ENCODE measurements at places on chromosomes 7 and 10.

DNA sequence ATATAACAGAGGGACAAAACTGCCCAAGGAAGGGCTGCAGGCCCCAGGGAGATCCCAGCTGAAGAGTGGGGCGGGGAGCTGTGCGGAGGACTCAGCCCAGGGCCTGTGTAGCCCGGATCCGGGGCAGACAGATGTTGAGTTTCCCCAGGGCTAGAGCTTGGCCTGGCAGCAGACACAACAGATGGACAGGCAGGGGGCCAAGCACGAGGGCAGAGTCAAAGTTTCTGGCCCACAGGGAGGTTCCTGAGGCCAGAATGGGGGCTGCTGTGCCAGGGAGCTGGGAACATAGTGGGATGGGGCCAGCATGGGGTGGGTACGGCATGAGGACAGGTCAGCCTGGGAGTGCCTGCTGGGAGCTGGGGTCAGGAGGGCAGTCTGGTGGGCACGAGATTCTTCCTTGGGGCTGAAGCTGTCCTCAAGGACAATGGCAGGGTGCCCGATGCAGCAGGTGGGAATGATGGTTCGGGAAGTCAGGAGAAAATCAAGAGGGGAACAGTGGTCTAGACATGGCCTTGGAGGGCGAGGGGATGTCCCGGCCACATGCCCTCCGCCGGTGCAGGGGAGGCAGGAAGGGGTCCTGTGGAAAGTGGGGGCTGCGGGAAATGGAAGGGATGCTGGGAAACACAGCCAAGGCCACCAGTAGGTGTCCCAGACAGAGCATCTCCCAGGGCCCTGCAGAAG is 519.1 kb upstream of the FOXK1 start:
- no peak for DNase-seq

DNA sequence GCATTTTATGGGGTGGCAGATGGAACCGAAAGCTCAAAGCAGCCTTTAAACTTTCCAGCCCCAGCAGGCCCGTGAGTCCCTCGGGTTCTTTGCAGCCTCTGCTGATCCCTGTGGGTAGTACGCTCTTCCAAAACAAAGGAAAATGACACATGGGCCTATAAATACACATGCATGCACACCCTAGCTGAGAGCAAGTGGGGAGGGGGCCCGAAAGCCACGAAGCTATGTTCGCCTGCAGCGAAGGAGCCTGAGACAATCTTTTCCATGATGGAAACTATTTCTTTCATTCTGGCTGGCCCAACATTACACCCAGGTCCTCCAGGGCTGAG is 32.2 kb downstream of the CALML5 start:
- no peak for DNase-seq

- no peak for DNase-seq
Measured at GRCh38 chr10:35639021-35639727, 2.9 kb downstream of the FZD8 start.

DNA sequence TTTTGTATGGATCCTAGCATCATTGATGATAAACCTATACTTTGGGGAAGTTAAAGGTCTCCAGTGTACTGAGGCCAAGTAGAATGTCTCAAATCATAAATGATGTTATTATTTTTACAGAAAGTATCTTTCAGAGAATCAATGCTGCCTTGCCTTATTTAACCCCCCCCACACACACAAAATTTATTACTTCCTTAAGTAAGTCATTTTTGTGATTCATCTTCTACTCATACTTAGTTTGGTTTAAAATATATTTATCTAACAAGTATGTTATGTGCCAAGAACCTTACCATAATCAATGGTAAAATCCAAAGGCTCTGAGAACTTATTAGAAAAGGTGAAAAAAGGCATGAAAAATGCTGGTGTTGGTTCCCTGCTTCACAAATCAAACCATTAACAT is 18.8 kb upstream of the CLDN12 start:
- DNase-seq = peak; percentile 56

GRCh38 chr10:80356563-80356988 is at the start of the genes DYDC1 and DYDC2:
TSS of gene DYDC1 (minus strand) at chr10:80356755. CDS start at chr10:80352601, 4,154 bp downstream.
TSS of gene DYDC2 (plus strand) at chr10:80356781. CDS start at chr10:80362444, 5,663 bp downstream.
- peak; percentile 16 for DNase-seq

DNA sequence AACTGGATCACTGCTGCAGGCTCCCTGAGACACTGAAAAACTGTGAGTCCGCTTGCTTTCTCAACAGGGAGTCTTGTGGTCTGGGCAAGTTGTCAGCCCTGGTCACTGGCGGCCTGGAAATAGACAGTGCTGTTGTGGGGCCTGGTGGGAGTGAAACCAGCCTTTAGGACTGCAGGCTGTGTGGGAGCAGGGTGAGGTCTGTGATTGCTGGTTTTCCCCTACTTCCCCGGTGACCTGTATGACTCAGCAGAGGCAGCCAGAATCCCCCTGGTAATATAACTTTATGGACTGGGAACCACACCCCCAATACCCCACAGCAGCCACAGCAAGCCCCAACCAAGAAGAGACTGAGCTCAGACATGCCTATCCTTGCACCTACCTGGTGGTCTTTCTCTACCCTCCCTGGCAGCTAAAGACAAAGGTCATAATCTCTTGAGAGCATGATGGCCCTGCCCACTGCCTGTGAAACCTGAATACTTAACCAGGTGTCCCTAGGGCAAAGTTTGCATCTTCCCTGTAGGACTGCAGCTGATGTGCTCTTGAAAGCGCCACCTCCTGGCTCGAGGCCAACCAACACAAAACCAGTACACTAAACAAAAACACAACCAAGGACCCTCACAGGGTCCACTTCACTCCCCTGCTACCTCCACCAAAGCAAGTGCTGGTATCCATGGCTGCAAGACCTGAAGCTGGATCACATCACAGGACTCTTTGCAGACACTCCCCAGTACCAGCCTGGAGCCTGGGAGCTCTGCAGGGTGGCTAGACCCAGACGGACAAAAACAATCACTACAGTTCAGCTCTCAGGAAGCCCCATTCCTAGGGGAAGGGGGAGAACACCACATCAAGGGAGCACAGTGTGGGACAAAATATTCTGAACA is 7.2 kb upstream of the ADAM22 start:
- DNase-seq = peak; percentile 3

DNA sequence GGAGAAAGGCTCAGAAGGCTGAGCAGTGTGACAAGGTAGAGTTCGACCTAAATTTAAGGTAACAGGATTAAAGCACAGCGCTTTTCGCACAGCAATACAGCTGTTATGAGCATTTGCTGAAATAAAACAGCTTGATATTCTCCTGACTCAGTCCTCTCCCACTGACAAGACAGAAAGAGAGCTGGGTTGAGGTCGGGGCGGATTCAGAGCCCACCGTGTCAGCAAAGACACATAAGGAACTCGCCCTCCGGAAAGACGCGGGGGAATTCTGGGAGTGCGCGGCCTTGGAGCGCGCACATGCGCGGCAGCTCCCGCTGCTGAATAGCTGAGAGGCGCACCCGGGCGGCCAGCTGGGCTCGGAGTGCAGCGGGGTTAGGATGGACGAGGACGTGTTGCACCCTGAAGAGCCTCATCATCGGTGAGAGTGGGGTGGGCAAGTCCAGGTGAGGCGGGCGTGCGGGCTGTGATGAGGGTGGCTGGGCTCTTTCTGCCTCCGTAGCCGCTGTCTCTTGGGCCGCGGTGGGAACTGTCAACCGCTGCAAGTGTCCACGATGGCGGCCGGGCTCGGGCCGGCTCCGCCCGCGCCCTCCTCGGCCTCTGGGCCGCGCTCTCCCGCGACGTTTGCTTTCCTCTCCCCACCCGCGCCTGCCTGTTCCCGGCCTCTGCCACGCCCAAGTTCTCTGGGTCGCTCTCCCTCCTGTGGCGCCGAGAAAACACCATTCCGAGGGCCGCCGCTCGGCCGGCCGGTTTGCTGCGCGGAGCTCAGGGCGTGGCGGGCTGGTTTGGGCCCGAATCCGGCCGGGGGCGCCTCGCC is 120.6 kb downstream of the LYZL1 start:
- DNase-seq = peak; percentile 73

DNA sequence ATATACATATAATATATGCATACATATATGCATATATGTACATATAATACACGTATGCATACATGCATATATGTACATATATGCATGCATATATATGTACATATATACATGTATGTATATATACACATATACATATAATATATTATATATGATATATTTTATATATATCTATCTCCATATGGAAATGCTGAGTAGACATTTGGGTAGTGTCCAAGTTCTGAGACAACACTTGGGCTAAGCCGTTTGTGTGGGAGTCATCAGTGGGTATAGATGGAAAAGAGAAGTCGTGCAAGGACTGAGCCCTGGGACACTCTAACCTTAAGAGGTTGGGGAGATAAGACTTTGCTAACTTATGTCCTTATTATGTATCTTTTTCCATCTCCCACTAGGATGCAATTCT is 165.2 kb upstream of the PODXL start:
- no peak for DNase-seq

GRCh38 chr7:158863611-158864506 is 7.5 kb downstream of the DYNC2I1 start:
- DNase-seq = peak; percentile 89

DNA sequence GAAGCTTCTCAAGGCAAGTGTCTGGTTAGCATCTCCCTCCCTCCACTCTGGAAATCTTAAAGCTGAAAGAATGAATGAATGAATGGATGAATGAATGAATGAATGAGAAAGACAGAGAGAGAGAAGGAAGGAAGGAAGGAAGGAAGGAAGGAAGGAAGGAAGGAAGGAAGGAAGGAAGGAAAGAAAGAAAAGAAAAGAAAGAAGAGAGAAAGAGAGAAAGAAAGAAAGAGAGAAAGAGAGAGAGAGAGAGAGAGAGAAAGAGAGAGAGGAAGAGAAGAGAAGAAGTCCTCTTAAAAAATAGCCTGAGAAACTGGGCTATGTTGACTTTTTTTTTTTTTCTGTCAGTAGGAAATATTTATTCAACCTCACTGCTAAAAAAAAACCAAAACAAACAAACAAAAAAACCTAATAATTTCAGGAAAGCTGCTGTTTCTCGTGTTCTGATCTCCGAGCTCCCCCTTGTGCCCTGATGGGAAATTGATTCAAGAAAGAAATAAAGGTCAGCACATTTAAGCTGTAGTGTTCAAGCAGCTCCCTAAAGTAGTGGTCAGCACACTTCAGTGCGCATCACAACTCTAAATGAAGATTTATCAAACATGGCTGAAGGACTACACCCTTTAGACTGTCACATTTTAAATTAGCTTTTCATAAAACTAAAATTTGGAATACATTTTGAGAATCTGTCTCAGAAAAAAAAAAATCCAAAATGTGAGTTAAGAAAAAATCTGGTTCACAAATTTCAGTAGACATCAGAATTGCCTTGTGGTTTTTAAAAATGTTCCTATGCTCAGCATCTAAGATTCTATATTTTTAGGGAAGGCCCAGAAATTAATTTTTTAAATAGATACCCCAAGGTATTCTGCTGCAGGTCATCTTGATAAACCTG is 154.3 kb downstream of the ELAPOR2 start:
- peak; percentile 22 for DNase-seq

GRCh38 chr10:43230101-43230908 is 36.6 kb downstream of the RASGEF1A start:
- DNase-seq = no peak

- peak; percentile 44 for DNase-seq
Measured at GRCh38 chr7:95199779-95200558, 124.4 kb downstream of the PON1 start.

GRCh38 chr7:32948202-32948601 is 9.0 kb upstream of the FKBP9 start:
- DNase-seq = no peak

- no peak for DNase-seq
Measured at GRCh38 chr10:59993931-59994330, 87.6 kb upstream of the CCDC6 start.

GRCh38 chr10:59234194-59234593 is 57.8 kb downstream of the PHYHIPL start:
- DNase-seq = no peak

GRCh38 chr7:27641581-27642230 is 21.0 kb downstream of the HIBADH start:
- peak; percentile 61 for DNase-seq

GRCh38 chr7:136890399-136890798 is 21.9 kb downstream of the CHRM2 start:
- no peak for DNase-seq

DNA sequence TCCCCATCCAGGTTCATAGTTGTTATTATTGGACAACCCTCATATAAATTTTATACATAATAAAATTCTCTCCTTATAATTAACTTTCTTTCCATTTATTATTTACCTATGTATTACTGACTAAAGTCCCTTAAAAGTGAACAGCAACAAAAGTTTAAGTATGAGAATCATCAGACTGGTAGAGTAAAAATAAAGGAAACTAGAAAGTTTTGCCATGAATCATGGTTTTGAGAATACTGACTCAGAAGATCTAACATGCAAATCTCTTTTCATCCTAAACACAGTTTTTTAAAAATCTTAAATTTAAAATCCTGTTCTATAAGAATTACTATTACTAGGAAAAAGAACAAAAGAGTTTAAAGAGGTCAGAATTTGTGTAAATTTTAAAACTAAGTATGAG is 32.1 kb downstream of the HERC4 start:
- DNase-seq = peak; percentile 45

GRCh38 chr10:73207883-73208282 is 39.2 kb downstream of the DNAJC9 start:
- no peak for DNase-seq

DNA sequence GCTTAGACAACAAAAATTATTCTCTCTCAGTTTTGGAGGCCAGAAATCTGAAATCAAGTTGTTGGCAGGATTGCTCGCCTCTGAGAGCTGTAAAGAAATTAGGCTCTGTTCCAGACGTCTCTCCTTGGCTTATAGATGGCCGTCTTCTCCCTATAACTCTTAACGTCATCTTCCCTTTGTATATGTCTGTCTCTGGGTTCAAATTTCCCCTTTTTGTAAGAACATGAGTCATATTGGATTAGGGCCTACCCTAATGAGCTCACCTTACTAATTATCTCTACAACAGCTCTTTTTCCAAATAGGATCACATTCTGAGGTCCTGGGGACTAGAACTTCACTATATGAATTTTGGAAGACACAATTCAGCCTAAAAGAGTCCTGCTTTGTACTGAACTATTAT is 22.4 kb downstream of the GALNTL5 start:
- no peak for DNase-seq

GRCh38 chr7:43516581-43517342 is 66.1 kb upstream of the STK17A start:
- peak; percentile 12 for DNase-seq

DNA sequence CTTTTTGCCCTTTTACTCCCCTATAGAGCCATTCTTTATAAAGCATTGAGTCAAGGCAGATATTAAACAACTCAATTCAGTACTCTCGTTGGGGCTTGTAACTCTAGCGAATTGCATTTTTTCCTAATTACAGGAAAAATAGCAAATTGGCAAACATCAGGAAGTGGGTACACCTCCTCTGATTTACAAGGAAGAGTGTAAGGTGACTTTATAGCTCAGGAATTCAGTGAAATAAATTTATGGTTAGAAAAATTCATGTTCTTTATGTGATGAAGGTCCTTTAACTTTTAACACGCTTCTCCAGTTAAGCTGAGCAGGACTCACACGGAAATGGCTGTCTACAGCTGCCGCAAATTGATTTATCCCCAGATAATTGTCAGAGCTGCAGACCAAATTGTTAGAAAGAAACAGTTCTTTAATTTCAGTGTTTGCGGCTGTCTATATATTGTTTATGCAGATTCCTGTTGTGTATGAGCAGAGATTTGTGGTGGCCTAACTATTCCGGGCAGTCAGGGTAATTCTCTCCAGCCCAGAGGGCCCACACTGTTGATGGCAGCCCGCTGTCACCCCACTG is 151.1 kb upstream of the MKI67 start:
- no peak for DNase-seq

GRCh38 chr7:152313217-152313616 is 122.6 kb downstream of the KMT2C start:
- no peak for DNase-seq
